ENCODE measurements at places on chromosomes 11 and 22.

- DNase-seq = no peak
These were observed 11.5 kb downstream of the RPL27A start for GRCh38 chr11:8694137-8694536.

DNA sequence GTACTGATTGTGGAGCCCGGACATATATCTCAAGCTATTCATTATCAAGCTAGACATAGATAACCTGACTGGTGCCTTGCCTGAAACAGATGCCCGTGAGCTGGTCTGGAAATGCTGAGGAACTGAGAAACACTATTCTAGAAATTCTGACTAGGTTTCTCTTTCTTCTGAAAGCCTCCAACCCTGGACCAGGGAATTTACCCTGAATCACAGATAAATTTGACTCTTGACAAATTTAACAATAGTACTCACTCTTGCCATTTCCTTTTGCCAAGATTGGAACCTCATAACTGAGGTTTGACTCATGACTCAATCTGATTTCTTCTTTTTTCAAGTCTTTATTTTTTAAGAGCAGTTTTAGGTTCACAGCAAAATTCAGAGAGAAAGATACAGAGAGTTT, 189.6 kb upstream of the SYN3 start:
- DNase-seq = no peak

- no peak for DNase-seq
These were observed 117.4 kb upstream of the BID start for GRCh38 chr22:17891481-17892167.

GRCh38 chr22:23251445-23252093, 71.3 kb downstream of the BCR start:
- DNase-seq = peak; percentile 43

- no peak for DNase-seq
These were observed 20.9 kb downstream of the PRG3 start for GRCh38 chr11:57359896-57360690.

GRCh38 chr11:71551711-71552110, 3.5 kb downstream of the KRTAP5-9 start:
- DNase-seq = no peak

- DNase-seq = no peak
These were observed 21.6 kb upstream of the KCNQ1OT1 start for GRCh38 chr11:2721210-2721916.

DNA sequence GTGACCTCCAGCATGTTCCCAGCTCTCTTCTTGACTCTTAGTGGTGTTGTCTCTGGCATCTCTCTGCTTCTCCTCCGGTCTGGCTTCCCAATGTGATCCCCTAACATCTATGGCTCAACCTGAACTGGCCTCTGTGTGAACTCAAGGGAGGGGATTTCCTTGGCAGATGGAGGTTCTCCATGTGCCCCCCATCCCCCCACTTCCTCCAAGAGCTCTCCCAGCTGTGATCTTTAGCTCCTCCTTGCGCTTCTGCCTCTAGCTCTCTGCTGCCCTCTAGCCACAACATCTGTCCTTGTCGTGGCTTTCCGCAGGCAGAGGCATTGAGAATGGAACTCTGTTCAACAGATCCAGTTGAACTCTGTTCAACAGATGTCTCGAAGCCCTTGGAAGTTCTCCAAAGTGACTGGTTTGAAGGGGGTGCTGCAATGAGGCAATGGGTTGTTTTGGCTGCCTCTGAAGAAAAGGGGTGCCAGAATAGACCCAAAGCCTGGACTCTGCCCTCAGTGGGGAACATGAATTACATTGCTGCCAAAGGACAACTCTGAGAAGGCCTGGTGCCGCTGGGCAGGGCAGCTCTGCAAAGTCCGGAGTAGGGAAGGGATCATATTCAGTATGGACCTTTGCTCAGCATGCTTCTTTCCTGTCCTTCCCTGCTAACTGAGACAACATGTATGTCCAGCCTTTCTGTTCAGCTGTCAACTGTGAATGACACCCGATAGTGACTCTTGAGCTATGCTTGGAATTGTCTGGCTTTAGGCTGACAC, 61.9 kb downstream of the ADM start:
- DNase-seq = peak; percentile 81
